ENCODE measurements at places on chromosomes 6 and 20.

- no peak for DNase-seq
Observed at GRCh38 chr6:10516953-10517352, 4.2 kb upstream of the GCNT2 start.

DNA sequence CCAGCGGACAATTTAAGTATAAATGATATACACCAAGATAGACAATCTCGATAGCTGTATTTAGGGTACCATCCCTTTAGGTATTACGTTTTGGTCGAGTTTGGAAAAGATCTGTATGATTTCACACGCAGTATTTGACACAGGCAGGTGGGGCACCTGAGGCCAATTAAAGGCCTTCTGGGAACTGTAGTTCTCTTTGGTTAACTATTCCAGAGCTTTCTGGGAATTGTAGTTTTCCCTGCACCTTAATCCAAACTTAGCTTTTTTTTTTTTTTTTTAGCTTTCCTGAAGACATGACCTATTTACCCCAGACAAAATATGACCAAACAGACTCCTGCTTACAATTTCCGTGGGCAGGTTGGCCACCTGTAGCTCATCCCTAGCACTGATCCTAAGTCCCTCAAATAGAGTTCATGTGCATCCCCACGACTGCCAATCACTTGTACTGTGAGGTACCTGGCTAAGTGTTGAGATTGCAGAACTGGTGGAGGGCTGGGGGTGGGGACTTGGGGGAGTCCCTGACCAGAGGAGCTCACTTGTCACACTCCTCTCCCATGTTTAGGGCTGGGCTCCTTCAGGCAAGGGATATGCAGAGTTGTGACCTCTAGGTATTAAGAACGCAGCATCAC, 999 bp upstream of the EHMT2 start:
- DNase-seq = peak; percentile 66

DNA sequence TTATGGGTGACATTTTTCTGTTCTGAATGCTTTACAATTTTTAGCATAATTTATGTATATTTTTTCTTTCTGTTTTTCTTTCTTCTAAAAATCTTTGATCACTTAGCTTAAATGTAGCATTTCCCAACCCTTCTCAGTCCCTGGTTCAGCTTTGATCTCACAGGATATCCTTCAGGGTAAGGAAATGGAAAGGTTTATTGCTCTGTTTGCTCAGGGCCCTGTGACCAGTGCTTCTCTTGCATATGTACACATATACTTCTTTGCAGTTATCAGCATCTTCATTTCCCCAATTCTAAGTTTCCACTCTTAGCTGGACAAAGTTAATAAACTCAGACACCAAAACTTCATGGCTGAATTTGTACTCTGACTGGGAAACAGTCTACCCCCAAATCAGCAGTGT, 30.6 kb downstream of the TMEM74B start:
- DNase-seq = no peak

DNA sequence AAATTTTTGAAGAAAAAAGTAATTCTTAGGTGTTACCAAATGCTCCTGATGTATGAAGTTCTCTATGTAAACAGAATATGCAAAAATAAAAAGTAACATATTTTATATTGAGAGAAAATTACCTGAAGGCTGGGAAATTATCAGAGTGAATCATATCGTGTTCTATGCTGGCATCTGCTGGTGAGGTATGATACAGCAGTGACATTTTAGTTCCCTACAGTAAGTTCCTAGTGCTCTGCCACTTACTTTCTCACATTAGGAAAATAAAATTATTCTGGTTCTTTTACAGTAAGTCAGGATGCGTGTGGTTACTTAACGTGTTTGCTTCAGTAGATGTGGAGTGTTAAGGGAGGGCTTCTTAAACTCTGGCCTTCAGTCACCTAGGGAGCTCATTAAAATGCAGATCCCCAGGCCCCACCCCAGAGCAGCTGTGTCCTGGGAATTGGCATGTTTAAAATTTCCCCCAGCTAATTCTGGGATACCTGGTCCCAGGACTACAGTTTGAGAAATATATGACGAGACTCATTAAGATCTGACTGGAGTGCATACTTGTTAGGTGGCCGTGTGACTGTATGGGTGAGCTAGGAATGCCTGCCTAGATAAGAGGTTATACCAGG, 3.2 kb downstream of the ACTR5 start:
- DNase-seq = no peak

DNA sequence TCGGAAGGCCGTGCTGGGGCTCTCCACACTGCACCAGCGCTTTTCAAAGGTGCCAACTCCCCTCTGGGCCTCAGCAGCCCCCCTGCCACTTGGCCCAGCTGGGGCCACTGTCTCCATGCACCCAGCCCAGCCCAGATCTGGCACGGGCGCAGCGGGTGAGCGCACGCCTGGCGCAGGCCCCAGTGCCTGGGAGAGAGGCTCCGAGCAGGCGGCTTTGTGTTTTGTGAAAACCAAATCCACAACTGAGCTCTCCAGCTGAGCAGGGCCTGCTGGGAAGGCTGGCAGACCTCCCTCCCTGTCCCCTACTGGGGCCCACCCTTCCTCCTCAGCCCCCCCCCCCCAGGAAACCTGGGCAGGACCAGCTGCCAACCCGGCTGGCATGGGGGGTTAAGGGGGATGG, 17.0 kb downstream of the MDGA1 start:
- DNase-seq = no peak

DNA sequence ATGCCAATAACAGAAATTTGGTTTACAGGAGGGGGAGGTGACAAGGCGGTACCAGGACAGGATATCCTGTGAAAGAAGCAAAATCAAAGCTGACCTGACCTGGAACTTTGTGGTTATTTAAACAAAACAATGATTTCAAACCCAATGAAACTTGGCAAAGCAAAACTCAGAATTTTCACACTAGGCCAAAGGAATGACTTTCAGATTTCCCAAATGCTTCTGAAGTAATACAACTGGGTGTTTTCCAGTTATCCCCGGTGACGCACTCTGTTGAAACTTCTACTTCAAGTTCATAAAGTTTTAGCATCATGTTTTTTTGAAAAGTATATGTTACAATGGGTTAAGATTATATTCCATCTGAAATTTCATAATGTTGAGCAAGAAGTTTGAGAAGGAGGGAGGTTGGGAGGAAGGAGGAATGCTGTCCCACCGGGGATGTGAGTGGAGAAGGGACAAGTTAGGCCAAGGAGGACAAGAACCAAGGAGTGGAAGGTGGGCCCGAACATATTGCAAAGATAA, 78.1 kb upstream of the TRAF3IP2 start:
- DNase-seq = no peak

DNA sequence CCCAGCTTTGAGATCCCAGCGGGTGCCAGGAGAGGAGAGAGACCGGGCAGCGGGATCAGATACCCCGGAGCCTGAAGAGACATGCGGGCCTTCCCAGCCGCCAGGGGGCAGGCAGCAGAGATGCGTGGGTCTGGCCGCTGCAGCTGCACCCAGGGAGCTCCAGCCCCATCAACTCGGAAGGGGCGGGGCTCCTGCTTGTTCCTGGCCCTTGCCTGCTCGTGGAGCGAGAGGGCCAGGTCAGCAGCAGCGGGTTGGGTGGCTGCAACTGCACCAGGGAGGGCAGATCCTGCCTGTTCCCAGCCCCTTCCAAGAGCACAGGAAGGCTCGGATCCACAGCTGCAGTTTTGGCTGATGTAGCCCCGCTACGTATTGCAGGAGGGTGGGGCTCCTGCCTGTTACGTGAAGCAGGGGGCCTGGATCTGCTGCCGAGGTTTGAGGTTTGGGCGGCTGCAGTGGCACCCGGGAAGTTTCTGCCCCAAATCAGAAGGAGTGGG, 532.8 kb downstream of the RFPL4B start:
- no peak for DNase-seq

DNA sequence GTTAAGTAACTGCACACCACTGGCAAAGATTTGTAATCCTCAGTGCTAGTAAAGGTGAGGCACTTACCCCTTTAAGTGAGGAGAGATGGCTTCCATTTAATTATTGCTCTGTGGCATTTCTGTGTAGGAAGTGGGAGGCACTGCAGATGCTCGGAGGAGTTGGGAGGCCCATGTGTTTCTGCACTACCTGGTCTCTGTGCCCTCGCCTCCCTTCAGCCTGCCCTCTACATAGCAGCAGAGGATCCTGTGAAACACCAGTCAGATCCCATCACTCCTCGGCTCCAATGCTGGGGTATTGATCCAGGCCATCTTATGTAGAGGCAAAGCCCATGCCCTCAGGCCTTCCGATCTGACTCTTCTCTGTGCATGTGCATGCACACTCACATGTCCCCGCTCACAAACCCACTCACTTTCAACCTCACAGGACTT, 67.0 kb downstream of the SLX4IP start:
- DNase-seq = peak; percentile 73

GRCh38 chr20:46541229-46541935, 9.1 kb downstream of the OCSTAMP start:
- no peak for DNase-seq

DNA sequence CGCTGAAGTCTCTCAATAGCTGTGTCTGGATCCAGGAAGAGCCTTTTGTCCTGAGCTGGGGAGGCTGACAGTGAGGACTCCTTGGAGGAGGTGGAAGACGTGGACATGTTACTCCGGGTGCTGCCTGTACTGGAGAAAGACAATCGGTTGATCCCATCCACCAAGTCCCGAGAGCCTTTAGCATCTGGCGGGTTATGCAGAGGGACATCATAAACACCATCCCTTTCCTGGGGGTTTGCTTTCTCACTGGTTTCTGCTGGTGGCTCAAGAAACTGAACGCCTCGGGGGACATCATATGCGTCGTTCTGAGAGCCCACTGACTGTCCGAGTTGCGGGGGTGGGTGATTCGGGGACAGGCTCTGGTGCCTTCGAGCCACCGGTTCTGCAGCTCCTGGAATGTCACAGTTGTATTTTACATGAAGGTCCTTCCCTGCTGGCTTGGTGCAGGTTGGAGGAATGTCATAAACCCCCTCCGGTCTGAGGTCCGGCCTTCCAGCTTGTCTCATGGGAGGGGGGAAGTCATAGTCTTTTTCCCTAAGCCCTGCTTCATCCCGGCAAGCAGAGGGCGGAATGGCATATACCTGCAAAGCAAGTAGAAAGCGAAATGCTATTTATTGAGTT, 41.7 kb downstream of the NEDD9 start:
- no peak for DNase-seq
